ENCODE measurements at places on chromosomes 11 and 22.

DNA sequence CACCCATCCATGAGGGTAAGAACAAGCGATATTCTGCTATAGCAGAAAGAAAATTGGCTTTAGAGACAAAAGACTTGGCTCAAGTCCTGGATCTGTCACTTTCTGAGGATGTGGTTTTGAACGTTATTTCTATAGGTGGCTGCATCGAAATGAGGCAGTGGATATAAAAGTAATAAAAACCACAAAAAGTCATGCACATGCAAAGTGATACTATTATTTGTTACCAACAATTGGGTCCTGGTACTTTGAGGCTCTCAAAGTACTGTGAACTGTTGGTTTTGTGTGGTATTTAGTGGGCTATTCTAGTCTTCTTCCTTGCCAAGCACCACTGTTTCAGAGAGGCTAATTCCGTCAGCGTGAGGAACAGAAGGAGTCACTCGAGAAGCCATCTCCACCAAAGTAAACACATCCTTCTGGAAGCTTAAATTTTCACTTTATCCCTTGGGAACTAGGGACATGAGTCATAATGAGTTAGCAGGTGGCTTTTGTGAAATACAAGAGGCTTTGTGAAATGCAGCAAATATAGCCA, 13.1 kb downstream of the UBASH3B start:
- no peak for DNase-seq

- DNase-seq, result no peak
Observed at GRCh38 chr11:1564535-1565172, 7.4 kb downstream of the DUSP8 start.

DNA sequence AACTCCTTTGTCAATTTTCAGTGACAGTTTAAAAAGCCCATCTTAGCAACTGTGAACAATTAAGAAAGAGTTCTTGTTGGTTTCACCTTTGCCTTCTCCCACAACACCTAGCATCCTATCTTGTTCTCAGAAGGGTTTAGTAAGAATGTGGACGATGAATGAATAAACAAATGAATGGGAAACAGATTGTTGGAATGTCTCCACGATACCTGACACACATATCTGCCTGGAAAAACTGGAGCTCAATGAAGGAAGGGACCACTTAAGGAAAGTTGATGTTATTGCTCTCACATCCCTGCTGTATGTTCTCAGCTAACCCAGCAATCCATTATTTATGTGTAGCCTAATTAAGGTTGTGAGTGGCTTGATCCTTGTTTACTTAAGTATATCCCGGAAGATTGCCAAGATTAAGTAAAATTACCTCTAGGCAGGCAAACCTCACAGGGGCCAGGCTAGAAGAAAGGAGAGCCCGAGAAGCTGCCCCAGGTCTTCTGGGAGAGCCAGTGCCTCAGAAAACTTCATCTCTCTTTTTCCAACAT, 286.4 kb downstream of the NXPE2 start:
- DNase-seq, result no peak

DNA sequence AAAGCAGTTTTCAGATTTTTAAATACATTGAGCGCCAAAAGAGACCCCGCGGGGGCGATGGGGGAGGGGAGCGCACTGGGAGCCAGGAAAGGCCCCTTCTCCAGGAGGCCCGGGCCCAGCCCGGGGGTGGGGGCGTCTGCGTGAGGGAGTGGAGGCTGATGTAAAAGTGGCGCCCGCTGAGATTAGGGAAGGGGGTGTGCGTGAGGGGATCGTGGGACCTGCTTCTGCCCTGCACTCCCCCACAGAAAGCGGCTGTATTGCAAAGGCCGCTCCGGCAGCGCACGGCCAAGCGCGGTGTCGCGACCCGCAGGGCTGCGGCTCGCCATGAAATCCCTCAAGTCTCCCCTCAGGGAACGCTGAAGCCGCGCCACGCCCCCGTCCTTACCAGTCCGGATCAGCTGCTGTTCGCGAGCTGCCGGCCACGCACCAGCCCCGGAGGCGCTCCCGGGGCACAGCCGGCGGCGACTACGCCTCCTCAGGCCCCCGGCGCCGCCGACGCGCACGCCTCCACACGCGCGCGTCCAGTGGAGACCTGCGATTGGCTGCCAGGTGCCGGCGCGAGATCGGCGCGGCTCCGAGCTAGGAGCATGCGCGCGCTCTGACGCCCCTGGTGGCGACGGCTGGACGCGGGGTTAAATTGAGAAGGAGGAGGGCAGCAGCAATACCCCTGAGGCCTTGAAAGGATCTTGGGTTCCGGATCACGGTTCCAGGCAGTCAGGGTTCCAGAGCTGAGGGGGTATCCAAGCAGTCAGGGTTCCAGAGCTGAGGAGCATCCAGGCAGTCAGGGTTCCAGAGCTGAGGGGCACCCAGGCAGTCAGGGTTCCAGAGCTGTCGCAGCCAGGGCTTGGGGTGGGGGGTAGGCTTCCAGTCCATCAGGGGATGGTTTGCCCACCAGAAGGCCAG, at the start of gene ZNF280B:
TSS of gene ZNF280B (minus strand) at position 469 of the 903 bp plus-strand sequence. CDS start 19,344 bp downstream, outside the sequence.
- DNase-seq, result peak; percentile 61

GRCh38 chr11:59437770-59438169, 1.5 kb downstream of the OR5A1 start:
- no peak for DNase-seq
